ENCODE measurements at places on chromosomes 12 and 14.

GRCh38 chr12:77421152-77421551 is 355.8 kb upstream of the E2F7 start:
- no peak for DNase-seq

DNA sequence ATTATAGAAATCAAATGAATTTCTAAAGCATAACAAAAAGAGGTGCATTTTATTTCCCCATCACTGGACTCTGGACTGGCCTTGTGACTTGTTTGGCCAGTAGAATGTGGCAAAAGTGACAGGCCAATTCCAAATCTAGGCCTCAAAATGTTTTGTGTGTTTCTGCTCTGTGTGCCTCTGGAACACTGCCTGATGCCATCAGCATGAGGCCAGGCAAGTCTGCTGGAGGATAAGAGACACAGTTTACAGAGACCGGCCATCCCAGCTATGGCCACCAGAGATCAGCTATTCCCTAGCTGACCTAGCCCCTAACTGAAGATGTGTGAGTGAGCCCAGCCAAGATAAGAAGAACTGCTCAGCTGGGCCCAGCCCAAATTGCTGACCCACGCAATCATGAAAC is 32.9 kb downstream of the ASCL1 start:
- no peak for DNase-seq

- no peak for DNase-seq
Observed at GRCh38 chr12:101969-102878, 35.7 kb downstream of the IQSEC3 start.

- no peak for DNase-seq
Observed at GRCh38 chr12:47864646-47865235, 40.1 kb downstream of the VDR start.

GRCh38 chr14:98955036-98955740 is 316.8 kb downstream of the BCL11B start:
- no peak for DNase-seq

GRCh38 chr12:130301559-130301958 is 36.1 kb upstream of the PIWIL1 start:
- no peak for DNase-seq

- no peak for DNase-seq
Observed at GRCh38 chr14:71665157-71665556, 267.1 kb upstream of the RGS6 start.

DNA sequence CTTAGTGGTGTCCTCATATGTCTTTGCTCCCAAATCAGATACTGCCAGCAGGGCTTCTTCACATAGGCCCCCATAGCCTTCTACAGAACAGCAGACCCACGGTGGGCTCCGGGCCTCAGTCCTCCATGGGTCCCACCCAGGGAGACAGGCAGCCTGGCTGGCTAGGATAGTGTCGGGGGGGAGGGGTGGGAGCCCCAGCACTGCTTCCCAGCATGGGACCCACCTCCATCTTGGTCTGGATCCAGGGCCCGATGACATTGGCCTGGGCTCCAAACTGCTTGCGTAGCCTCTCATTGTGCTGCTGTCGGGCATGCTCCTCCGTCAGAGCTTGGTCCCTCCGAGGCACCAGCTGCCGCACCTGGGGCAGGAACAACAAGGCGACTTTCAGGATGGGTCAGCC is 89.4 kb upstream of the ZFP36L1 start:
- no peak for DNase-seq

All from activated CD8-positive, alpha-beta memory T cell treated with anti-CD3 and anti-CD28 coated beads for 48 hours (primary cell).